ENCODE measurements at places on chromosomes 1 and 21.

- H3K27ac ChIP-seq: no peak overlapping the region
- peaks cover 9% of the 10 kb centered on the region for H3K4me1 ChIP-seq
- no peaks in the 10 kb centered on the region for H3K27me3 ChIP-seq
- DNase-seq: no peak
These were observed 62.9 kb downstream of the SEC16B start for GRCh38 chr1:177907000-177907399.

GRCh38 chr1:20358761-20359263, 68.1 kb downstream of the VWA5B1 start:
- no peak overlapping the region for H3K4me3 ChIP-seq
- H3K36me3 ChIP-seq: no peaks in the 10 kb centered on the region

DNA sequence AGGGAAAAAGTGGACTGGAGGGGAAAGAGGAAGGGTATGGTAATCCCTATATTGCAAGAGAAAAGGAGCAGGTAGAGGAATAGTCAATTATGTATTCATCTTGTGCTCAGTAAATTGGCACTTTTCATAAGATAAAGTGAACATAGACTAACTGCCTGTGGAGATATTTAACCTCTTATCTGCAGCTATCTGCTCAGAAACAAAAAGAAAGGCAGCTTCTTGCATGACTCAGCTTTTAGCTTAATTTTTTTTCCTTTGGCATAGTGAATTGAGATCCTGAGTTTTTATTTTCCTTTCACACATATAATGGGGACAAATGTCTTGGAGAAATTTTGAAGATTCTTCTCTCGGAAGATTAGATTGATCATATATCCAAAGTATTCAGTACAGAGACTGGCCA, 127.6 kb upstream of the F3 start:
- H3K27ac ChIP-seq: no peak overlapping the region
- no peak overlapping the region for H3K4me3 ChIP-seq
- H3K27me3 ChIP-seq: no peaks in the 10 kb centered on the region
- no peaks in the 10 kb centered on the region for H3K4me1 ChIP-seq
- no peak for DNase-seq
- no peaks in the 10 kb centered on the region for H3K36me3 ChIP-seq

- H3K4me3 ChIP-seq: no peak overlapping the region
- DNase-seq: no peak
- no peaks in the 10 kb centered on the region for H3K4me1 ChIP-seq
These were observed 99.8 kb upstream of the CAMK1G start for GRCh38 chr1:209483691-209484090.

GRCh38 chr1:99782920-99783319, 16.5 kb upstream of the FRRS1 start:
- no peak overlapping the region for H3K27ac ChIP-seq
- no peaks in the 10 kb centered on the region for H3K36me3 ChIP-seq
- H3K4me1 ChIP-seq: no peaks in the 10 kb centered on the region
- H3K27me3 ChIP-seq: no peaks in the 10 kb centered on the region
- H3K4me3 ChIP-seq: no peak overlapping the region

DNA sequence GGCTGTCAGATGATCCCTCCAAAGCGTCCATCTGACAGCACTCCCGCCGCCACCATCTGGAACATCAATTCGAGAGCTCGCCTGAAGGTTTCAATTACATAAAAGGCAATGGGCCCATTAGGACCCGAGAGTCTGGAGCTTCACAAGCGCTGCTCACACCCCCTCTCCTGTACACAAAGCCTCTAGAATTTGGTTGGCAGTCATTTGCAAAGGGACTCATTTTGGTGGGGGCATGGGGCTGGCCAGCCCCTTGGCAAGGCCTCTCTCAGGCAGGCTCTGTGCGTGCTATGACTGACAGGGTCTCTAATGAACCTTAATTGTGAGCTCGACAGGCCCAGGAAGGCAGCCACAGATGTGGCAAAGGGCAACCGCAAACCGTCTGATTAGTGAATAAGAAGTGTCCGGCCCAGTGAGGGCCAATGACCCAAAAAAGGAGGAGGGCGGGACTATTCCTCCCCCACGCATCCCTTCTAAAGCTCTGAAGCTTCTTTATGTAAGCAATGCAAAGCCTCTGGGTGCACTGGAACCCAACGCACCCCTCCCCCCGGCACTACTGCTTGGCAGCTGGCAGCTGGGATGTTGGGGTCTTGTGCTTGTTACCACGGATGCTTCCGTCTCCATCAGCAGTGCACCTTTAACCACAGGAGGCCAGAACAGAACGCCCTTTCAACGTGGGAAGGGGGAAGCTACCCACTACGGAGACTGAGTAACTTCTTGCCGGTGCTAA, 79.4 kb downstream of the CAPZB start:
- H3K27ac ChIP-seq: peak overlapping the region; percentile 76
- H3K27me3 ChIP-seq: no peaks in the 10 kb centered on the region
- DNase-seq: peak; percentile 91

DNA sequence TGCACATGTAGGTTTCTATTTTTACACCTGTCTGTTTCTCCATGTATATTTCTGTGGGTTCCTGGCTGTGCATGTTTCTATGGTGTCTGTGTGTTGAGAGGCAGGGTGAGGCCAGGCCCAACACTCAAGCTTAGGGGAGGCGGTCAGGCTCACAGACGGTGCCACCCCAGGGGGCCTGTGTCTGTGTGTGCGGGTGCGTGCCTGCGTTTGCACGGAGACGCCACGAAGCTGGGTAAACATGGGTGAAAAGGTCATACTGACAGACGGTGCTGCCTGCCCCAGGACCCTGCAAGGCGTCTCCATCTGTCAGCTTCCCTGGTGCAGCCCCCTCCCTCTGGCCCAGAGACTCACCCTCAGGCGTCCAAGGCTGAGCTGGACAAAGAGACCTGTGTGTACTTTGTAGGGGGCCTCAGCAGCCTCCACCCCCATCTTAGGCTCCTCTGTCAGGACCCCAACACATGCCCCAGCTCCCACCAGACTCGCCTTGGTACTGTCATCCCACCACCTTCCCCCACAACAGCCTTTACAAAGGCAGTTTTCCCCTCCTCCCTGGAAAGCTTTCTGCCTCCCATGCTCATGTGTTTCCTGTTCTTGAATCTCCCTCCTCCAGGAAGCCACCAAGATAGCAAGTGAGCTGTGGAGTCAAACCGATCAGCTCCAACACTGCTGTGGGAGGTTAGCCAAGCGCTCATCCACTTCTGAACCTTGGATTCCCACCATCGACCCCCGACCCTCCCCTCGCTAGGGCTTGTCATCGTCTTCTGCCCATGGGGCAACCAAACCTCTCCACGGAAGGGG, 34.1 kb downstream of the PTPRF start:
- no peaks in the 10 kb centered on the region for H3K36me3 ChIP-seq
- peaks cover 28% of the 10 kb centered on the region for H3K4me1 ChIP-seq
- no peak overlapping the region for H3K27ac ChIP-seq
- H3K4me3 ChIP-seq: no peak overlapping the region
- DNase-seq: no peak

DNA sequence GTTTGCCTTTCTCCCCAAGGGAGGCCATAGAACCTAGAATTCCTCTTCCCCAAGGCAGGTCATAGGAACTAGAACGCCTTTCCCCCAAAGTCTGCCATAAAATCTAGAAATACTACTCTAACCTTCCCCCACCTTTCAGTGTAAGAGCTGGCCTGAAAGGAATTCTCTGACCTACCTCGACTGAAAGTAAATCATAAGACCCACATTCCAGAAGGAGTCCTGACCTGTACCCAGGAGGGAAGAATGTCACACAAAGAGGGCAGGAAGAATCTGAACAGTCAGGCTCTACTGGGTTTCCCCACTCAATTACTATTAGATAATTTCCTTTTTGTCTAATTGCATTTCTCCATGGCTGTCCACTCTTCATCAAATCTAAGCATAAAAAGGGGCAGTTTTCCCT, 5.7 kb upstream of the ATG4C start:
- H3K4me1 ChIP-seq: no peaks in the 10 kb centered on the region
- no peaks in the 10 kb centered on the region for H3K27me3 ChIP-seq
- H3K27ac ChIP-seq: no peak overlapping the region

- no peaks in the 10 kb centered on the region for H3K36me3 ChIP-seq
- no peak overlapping the region for H3K4me3 ChIP-seq
These were observed 17.6 kb downstream of the PTGER3 start for GRCh38 chr1:71030026-71030425.
